ENCODE measurements at places on chromosomes 1 and 21.

DNA sequence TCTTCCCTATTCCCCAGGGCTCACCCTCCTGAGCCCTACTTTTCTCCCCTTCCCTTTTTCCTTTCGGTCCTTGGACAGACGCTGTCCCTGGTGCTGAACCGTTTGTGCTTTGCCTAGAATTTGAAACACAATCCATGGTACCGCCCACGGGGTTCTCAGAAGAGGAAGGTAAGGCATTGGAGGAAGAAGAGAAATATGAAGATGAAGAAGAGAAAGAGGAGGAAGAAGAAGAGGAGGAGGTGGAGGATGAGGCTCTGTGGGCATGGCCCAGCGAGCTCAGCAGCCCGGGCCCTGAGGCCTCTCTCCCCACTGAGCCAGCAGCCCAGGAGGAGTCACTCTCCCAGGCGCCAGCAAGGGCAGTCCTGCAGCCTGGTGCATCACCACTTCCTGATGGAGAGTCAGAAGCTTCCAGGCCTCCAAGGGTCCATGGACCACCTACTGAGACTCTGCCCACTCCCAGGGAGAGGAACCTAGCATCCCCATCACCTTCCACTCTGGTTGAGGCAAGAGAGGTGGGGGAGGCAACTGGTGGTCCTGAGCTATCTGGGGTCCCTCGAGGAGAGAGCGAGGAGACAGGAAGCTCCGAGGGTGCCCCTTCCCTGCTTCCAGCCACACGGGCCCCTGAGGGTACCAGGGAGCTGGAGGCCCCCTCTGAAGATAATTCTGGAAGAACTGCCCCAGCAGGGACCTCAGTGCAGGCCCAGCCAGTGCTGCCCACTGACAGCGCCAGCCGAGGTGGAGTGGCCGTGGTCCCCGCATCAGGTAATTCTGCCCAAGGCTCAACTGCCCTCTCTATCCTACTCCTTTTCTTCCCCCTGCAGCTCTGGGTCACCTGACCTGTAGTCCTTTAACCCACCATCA lies 10.4 kb downstream of the BCAN start:
- DNase-seq: peak; percentile 81

DNA sequence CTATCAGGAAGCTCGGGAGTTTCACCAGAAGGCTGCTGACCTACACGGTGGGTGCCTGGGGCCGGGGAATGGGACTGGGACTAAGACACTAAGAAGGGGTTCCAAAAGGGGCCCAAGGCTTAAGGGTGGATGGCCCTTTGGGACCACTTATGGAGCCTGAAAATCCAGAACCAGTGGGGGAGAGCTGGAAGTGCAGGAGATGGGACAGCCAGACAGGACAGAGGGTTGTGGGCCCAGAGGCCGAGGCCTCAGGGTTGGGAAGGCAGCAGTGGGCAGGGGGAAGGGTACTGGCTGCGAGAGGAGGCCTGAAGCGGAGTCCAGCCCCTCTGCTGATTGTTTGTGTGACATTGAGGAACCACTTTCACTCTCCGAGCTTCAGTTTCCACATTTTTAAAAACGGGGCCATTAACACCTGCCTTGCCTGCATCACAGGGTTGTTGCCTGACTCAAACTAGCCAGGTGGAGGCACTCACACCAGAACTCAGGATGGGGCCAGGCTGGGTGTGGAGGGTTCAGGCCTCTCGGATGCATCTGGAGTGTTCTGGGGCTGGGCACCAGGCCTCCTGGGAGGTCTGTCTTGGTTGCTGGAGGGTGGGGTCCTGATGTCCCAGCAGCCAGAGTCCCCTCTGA lies 3.0 kb downstream of the TTC24 start:
- peak; percentile 32 for DNase-seq

DNA sequence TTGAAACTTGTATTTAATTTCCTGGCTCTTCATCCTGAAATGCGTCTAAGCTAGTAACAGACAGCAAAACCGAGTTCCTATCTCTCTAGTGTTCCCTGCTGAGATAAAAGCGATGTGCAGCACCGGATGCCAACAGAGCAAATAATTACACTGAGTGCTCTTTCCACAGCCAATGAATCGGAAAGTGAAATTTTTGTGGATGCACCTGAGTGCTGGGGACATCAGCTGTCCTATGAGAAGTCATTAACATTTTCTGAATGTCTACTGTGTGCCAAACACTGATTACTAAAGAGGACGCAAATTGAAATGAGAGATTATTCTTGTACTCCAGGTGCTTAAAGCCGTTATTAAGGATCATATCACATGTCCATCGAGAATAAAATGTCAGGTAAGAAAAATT lies 278.0 kb downstream of the RGS7 start:
- DNase-seq: no peak

DNA sequence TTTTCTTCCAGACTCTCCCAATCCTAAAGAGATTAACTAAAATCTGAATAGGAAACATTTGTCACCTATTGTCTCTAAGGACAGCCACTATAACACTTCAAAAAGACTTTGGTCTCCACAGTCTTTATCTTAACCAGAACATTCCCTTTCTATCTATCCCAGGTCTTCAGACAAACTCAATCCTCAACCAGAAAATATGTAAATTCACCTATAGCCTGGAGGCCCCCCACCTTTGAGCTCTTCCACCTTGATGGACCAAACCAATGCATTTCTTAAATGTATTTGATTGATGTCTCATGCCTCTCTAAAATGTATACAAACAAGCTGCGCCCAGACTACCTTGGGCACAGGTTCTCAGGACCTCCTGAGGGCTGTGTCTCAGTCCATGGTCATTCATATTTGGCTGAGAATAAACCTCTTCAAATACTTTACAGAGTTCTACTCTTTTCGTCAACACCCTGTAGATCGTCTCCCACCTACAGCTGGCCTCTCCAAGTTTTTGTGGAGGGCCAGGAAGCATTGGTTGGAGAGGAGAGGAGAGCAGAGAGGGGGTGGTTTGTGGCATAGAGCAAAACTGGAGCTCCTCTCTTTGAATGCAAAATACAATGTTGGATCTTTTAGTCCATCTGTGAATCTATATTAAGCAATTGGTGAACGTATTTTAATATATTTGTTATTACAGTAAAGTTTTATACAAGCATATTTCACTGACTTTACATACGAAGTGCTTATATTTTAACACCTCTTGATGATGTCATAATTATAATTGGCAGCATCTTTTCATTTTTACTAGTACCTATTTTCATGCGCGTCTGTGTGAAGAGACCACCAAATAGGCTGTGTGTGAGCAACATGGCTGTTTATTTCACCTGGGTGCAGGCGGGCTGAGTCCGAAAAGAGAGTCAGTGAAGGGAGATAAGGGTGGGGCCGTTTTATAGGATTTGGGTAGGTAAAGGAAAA lies 230.7 kb upstream of the DUSP10 start:
- DNase-seq: no peak

GRCh38 chr1:41268154-41268770 lies 26.2 kb upstream of the SCMH1 start:
- DNase-seq: peak; percentile 85

GRCh38 chr1:43542527-43543458 lies 12.1 kb downstream of the PTPRF start:
- no peak for DNase-seq

DNA sequence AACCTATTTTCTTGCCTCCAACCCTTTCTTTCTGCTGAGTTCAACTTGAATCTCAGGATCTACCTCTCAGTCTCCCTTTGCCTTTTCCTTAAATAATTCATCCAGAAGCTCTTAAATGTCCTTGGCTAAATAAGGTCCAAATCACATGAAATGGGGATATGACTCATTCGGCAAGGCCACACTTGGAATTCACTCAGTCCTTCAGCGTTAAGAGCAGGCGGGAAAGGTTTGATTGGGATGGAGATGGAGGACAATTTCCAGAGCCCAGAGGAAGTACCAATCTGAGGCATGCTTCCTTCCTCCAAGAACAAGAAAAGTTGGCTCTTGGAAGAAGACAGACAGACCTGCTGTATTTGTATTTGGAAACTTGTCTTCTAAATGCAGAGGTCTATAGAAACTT lies 128.5 kb downstream of the PROX1 start:
- no peak for DNase-seq

GRCh38 chr1:203273206-203273868 lies 32.0 kb upstream of the BTG2 start:
- peak; percentile 91 for DNase-seq

GRCh38 chr1:177701654-177702353 lies 268.1 kb downstream of the SEC16B start:
- DNase-seq: no peak

- DNase-seq: no peak
These were observed 34.0 kb upstream of the BEND5 start for GRCh38 chr1:48810740-48811139.

DNA sequence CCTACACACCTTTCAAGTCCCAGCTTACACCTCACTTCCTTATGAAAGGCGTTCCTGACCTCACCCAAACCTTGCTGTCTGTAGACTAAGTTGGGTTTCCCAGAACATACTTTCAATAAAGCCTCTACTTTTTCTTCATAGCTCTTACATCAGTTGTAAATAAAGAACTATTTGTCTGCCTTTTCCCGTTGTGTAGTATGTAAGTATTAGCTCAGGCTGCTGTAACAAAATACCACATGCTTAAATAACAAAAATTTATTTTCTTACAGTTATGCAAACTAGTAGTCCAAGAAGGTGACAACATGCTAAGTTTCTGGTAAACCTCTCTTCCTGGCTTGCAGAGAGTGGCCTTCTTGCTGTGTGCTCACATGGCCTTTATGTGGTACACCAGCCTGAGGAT lies 86.7 kb downstream of the MAST2 start:
- no peak for DNase-seq

DNA sequence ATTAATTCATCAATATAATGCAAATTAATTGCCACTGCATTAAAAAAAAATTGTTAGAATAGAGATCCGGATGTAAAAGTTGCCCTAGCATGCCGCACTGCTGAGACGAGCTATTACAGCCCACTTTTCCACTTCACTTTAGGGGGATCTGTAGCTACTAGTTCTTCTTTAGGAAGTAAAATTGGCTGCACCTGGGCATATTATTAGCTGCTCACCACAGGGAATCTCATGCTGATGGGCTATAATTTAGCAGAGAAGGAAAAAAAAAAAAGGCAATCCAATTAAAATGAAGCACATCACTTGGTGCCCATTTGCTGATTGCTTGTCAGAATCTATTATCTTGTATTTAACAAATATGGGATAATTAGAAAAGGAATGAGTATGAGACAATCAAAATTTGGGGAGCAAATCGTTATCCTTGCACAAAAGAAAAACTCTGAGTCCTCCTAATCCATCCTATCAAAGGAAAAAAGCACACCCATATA lies 233.4 kb downstream of the DSCAM start:
- DNase-seq: no peak

DNA sequence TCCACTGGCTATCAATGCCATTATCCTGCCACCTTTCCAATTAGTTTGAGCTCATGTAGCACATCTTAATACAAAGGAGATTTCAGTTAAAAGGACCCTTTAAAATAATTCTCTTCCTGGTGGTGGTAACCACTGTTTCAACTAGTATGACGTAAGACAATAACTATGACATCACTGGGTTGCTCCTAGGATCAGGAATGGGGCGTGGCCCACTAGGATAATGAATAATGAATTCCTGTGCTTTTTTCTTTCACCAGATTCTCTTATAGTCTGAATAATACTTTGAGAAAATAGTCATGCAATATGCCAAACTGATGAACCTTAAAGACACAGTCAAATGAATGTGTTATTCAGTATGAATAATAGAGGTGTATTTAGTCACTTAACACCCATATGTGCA lies 10.6 kb upstream of the KIFAP3 start:
- no peak for DNase-seq

DNA sequence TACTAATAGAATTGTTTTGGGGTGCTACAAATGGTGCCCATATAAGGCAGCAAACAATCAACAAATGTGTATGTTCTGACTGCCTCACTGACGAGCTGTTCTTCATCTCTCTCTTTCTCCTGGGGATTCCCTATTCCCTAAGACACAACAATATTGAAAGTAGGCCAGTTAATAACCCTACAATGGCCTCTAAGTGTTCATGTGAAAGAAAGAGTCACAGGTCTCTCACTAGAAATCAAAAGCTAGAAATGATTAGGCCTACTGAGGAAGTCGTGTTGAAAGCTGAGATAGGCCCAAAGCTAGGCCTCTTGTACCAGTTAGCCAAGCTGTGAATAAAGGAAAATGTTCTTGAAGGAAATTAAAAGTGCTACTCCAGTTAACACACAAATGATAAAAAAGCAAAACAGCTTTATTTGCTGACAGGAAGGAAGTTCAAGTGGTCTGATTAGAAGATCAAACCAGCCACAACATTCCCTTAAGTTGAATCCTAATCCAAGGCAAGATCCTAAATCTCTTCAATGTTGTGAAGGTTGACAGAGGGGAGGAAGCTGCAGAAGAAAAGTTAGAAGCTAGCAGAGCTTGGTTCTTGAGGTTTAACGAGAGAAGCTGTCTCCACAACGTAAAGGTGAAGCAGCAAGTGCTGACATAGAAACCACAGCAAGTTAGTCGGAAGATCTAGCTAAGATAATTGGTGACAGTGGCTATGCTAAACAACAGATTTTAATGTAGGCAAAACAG lies 26.3 kb downstream of the ATP2B4 start:
- no peak for DNase-seq

- DNase-seq: no peak
These were observed 62.5 kb upstream of the CNN3 start for GRCh38 chr1:94989398-94989797.

GRCh38 chr1:182317611-182318161 lies 73.9 kb downstream of the GLUL start:
- DNase-seq: peak; percentile 28

DNA sequence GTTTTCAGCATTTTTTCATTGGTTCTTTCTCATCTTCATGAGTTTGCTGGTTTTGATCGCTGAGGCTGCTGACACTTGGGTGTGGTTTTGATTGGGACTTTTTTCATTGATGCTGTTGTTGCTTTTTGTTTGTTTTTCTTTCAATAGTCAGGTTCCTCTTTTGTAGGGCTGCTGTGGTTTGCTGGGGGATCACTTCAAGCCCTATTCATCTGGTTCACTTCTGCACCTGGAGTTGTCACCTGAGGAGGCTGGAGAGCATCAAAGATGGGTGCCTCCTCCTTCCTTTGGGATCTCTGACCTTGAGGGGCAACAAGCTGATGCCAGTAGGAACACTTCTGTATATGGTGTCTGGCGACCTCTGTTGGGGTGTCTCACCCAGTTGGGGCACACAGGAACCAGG lies 1279.9 kb upstream of the TMPRSS15 start:
- no peak for DNase-seq

All from suppressor macrophage (primary cell).